ENCODE measurements at places on chromosomes 3 and 15. TPM values are rescaled to one million over a fixed set of nuclear protein-coding genes. Genes with fewer than 3 reads are reported as not detected.

The ARHGAP31 gene
- 14.6 TPM for total RNA-seq

- DNase-seq = peak; percentile 86
These were observed 597.3 kb downstream of the ZIC1 start for GRCh38 chr3:148006508-148006907.

- DNase-seq = no peak
These were observed 47.3 kb downstream of the NSMCE3 start for GRCh38 chr15:29222129-29222853.

GRCh38 chr3:109643590-109643989, 306.2 kb upstream of the DPPA4 start:
- no peak for DNase-seq

GRCh38 chr3:41318520-41318919, 119.2 kb downstream of the CTNNB1 start:
- DNase-seq = no peak

The ARGFX gene
- not detected for total RNA-seq

The FAM227B gene
- 4.6 TPM for total RNA-seq

GRCh38 chr3:63090656-63091055, 187.5 kb upstream of the SYNPR start:
- DNase-seq = no peak

- no peak for DNase-seq
These were observed 13.6 kb upstream of the GATM start for GRCh38 chr15:45391746-45392583.

DNA sequence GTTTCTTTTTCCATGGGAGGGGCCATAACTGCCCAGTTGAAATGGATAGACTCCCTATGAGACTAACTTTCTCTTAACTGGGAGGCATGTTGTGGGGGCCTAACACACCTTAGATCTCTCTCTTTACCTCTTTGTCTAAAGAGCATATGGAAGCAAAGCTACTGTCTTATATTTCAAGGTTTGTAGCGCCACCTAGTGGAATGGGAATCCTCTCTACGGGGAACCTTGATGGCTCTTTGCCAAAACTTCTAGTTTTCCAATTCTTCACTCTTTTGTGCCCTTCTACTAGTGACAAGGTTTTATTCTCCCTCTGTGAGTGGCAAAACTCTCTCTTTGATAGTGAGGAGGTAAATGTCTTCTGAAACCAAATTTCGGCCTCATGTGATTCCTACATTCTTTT, 1030.4 kb upstream of the CADM2 start:
- peak; percentile 2 for DNase-seq

The FETUB gene
- not detected for total RNA-seq

The CHRNA5 gene
- total RNA-seq = 25.0 TPM

GRCh38 chr3:180825964-180826363, 86.5 kb upstream of the FXR1 start:
- DNase-seq = no peak

- DNase-seq = no peak
These were observed 164.3 kb downstream of the MCTP2 start for GRCh38 chr15:94395640-94396039.

- no peak for DNase-seq
These were observed 98.2 kb upstream of the TBC1D5 start for GRCh38 chr3:17840651-17841050.

- DNase-seq = peak; percentile 65
These were observed 40.8 kb upstream of the CD47 start for GRCh38 chr3:108131475-108132134.

GRCh38 chr3:189171707-189172106, at the start of gene TPRG1:
TSS of gene TPRG1 (plus strand) at chr3:189171971. CDS start at chr3:189207385, 35,414 bp downstream.
- DNase-seq = no peak

DNA sequence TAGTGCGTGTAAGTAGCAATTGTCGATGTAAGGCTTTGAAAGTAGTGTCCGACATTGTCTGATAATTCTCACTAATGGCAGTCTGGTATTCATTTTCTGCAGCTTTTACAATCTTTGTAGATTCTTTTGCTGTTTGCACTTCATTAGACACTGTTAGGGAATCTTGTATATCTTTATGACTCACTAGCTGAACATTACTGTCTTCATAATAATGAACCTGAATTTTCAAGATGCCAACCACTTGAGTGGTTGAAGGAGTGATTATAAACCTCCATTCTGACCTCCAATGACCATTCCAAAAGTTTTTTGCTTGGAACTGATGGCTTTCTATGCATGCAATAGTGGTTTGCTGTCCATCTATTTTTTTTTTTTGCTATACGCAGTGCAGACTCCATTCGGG, 76.4 kb upstream of the MFGE8 start:
- DNase-seq = peak; percentile 25

DNA sequence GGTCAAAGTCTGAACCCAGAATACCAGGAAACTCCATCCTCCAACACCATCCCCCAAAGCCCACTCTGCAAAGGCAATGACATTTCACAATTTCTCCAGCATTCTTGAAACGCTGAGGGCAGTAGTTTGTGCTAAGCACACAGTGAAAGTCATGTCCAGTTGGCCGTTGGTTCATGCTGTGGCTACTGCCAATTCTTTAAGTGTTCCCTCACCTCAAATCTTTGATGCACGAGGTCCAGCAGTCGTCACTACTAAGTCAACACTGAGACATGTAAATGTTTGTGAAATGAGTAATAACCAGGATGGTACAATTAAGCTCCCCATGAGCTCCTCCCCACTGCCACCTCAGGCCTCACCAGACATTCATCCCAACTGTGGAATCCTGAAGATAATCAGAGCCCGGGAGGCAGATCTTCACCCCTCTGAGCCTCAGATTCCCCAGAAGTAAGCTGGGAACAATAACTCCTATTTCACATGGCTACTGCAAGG, 7.0 kb downstream of the SUCLG2 start:
- peak; percentile 85 for DNase-seq

The MESP1 gene
- 1.5 TPM for total RNA-seq

DNA sequence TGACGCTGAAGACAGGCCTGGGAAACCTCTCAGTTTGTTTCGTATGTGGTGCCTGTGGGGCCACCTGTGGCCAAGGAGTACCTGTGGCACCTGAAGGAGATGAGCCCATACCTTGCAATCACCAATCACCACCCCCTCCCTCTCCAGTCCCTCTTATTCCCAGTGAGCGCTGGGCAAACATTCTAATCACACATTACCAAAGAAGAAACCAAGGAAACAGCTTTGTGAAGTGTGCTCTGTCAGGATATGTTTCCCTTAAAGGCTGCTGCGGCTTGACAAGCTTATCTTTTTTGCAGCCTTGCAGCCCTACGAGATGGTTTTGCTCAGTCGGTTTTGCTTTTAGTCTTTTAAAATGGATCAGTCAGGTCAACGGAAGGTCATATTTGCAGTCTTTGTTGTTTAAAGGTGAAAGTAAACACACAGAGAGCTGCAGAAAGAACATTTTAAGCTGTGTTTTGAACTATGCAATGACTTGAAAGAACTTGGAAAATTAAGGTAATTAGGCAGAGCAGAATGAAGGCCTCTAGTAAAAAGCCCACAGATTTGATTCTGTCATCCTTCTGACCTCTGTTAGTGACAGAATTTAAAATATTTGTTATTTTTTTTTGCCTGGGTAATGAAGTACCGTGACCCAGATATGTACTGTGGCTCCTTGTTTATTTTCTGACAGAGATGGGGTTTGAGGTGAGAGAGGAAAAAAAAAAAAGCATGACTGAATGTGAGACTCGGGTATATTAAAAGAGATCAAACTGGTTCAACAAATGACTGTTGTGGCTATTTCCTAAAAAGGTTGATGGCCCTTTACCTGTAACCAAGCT, 461.4 kb downstream of the NSUN3 start:
- no peak for DNase-seq

DNA sequence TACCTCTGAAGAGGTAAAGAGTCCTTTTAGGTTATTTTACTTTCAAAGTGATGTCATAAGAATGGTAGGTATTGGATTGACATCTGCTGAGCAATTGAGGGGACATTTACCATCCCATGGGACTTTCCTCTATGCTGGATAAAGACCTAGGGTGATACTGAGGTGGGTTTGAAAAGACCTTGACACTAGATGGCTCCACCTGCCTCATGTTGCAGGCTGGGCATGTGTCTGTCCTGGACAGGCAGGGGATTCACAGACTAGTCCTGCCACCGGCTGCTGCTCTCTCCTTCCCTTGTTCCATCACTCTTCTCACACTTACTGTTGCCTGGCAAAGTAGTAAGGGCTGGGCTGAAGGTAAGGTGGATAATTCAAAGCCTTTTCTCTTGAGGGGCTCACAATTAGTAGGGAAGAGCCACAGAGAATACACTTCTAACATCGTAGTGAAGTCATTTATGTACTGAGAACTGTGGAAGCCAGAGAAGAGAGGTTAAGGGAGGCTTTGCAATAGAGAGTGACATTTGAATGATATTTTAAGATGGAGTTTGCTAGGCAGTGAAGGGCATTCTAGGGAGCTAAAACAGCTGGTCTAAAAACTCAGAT, 27.7 kb downstream of the TRAK1 start:
- DNase-seq = peak; percentile 62

- peak; percentile 75 for DNase-seq
These were observed 301.0 kb upstream of the UMPS start for GRCh38 chr3:124429129-124429815.

The CRYGS gene
- 2.6 TPM for total RNA-seq

DNA sequence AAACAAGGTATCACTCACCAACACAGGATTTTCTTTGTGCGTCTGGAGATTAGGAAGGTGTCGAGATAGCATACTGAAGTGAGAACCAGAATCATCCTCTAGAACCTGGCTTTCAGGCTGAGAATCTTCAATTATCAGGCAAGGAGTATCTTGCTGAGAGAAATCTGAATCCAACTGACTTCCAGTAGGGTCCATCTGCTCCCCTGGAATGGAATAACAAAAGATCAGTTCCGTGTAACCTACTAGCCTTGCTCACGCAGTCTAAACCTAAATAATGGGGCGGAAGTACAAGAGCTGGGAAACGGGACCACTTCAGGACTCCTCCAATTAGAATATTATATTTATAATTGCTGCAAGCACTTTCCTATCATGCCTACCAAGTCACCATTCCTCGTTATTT, 690 bp downstream of the TP53BP1 start:
- DNase-seq = no peak

DNA sequence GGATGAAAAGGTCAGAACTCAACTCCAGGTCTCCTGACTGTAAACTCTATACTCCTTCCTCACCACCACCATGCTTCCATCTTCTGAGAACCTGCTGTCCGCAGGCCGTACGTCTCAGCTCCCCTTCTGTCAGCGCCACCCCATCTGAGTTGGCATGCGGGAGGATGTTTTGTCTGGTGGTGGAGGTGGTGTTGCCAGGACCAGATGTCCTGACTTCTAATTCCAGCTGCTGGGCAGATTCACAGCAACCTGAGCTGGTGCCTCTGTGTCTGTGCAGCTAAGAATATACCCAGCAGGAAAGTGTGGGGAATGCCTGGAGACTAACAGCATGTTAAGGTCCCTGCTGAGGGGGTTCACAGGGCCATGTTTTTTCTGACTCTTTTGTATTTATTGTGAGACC, 23.2 kb downstream of the PLA1A start:
- DNase-seq = no peak

DNA sequence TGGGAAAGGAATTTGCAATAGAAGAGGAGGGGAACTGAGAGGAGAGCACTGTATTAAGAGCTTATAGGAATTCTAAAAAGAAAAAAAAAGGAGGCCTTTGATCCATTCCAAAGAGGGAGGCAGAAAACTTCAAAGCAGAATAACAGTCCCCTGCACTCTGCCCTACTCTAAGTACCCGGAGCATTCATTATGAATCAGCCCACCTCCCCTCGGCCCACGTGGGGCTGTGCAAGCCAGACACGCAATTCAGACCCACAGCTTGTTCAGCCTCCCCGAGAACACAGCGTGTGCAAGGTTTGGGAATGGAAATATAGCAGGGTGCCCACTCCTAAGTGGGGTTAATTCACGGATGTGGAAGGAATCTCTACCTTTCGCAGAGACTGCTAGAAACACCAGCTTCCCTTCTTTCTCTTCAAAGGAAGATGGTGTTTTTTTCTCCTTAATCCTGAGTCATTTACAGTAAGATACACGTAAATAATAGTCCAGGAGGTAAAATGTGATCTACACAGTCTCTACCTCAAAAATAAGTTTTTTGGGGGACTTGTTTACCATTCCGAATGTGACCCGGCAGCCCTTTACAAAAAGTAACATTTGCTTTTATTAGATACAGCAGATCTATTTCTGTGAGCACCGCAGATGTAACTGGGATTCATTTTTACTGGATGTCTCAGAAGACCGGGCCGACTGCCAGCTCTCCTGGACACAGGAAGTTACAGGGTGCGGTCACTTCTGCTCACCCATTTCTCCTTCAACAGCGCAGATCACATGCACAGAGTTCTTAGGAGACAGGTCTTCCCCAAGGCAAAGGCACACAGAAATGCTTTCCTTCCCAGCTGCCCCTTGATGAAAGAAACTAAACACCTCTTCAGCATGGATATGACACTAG, 768.5 kb upstream of the CFAP20DC start:
- peak; percentile 93 for DNase-seq

DNA sequence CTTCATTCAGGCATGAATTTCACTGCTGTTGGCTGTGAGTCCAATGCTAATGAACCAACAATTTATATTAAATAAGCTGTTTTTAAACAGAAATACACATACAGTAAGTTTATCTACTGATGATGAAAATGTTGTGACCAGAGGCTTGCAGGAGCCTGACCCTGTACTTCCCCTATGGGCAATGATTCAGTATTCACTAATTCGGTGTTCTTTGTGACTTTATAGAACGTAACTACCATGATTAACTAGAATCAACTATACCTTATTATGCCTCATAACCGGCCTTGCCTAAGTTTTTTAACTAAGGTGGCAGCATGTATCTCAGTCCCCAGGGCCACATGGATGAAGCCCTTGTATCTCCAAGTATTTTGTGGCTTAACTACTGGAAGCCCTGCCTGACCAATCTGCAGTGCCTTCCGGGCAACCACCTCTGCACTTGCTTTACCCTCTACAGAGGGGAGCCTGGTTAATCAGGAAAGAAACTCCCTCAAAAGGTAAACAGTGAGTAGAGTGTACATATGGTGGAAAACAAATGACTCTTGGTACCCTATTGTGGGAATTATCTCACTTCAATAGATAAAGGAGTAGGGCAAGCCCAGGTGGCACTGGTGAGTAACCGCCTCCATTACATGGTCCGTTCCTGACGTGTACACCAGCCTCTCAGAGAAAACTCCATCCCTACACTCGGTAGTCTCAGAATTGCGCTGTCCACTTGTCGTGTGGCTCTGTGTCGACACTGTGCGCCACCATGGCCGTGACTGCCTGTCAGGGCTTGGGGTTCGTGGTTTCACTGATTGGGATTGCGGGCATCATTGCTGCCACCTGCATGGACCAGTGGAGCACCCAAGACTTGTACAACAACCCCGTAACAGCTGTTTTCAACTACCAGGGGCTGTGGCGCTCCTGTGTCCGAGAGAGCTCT, 11.6 kb upstream of the CLDN18 start:
- DNase-seq = no peak

All from Daoy (cell line).